Astrocyte of the hippocampus (primary cell): ENCODE measurements at places on chromosomes 5 and 9.
A peak's percentile ranks its signal among the peaks of the same experiment; 100 is the strongest.

DNA sequence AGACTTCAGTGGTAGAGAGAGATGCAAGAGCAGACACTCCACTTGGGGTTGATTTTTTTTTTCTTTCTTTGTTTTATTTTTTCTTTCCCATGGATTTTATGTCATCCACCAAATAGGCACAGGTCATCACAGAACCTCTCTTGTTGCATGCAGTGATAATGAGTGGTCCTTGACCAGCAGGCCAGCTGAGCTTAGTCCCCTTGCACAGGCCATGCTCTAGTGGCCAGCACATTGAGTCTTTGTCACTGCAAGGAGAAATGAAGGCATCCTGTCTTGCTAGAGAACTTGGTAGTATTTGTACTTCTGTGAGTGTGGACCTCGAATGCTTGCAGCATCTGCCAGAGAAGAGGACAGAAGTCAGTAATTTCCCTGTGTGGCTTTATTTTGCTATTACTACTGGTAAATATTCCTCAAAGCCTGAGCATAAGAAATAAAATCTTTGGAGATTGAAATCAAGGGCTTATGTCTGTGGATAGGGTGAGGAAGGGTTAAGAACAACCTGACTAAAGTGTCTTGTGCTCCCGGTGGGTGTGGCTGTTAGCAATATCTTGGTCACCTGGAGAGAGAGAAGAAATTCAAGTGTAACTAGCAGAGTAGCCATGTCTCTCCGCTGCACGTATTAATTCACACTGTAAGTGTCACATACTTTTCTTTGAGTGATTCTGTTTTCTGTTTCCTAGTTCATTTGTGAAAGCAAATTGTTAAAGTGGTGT is 45.3 kb upstream of the NCS1 start:
- no peak for DNase-seq

DNA sequence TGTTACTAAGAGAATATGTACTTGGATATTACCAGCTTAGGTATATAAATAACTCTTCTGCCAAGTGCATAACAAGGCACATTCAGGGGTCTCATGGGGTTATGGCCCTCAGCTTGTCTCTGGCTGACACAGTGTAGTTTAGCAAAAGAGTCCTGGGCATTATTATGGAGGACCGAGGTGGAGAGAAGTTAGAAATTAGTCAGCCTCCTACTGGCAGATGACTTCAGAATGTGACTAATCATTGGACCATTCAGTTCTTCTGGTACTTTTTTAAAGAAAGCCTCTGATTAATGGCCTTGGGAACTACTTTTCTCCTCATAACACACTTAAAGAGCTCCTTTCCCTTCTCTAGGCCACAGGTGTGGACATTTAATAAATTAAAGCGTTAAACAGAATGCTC is 178.9 kb downstream of the SH3GL2 start:
- DNase-seq, result peak; percentile 20

DNA sequence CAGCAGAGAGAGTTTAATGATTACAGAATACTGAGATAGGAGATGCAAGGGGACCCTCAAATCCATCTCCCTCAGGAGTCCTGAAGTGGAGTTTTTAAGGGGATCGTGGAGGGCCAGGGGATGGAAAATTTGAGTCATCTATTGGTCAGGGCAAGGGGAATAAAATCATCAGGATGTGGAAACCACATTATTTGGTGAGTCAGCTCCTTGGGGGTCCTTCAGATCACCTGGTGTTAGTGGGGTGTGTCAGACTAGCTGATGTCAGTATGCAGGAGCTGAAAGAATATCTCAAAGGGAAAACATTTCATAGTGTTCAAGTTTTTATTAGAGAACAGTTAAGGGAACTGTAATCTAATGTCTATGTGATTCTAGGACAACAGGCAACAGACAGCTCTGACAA is 183.0 kb upstream of the FTMT start:
- DNase-seq, result peak; percentile 73

- peak; percentile 85 for DNase-seq
These were observed 69.9 kb downstream of the DAPK1 start for GRCh38 chr9:87567571-87567970.

DNA sequence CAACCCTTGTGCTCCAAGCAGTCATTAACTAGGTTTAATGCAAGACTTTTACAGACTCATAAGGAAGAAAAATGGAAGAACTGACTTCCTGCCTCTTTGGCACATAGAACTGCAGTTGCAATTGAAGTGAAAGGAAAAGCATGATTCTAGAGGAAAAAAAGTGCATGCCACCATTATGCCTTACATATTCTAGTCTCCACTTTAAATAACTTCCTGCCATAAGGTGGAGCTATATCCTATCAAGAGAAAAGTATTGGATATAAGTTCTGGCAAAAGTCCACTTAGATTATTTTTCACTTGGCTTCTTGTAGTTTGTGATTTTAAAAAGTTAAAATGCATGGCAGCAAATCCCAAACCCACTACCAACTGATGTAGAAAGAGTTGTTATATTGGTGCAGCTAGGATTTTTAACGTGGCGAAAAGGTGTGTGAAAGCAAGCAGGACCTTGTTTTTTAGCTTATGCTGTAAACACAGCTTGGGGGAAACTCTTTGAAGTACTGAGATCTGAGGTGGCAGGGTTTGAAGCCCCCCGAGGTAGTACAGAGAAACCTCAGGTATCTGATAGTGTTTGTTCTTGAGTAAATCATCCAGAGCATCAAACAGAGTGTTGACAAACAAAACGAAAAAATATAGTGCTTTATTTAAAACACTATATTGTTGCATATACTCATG is 117.9 kb downstream of the ANXA1 start:
- DNase-seq, result peak; percentile 35

- DNase-seq, result no peak
These were observed 680 bp downstream of the SELENOP start for GRCh38 chr5:42810834-42811590.

DNA sequence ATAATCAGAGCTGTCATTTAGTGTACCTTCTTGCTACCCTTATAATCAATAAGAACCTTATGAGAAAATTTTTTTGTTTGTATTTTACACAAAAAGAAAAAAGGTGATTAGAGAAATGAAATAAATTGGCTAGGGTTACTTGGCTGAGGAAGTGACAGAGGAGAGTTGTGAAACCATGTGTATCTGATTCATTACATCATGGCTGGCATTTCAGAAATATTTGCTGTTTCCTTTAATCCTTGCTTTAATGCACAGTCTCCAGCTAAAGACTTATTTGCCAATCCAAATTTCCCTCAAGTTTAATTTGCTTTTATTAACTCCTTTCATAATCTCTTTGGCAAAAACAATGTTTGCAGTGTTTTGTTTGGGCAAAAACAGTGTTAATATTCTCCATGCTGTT is 543.1 kb downstream of the KIF4B start:
- no peak for DNase-seq

GRCh38 chr5:87121304-87122150 is 146.2 kb upstream of the RASA1 start:
- peak; percentile 85 for DNase-seq

DNA sequence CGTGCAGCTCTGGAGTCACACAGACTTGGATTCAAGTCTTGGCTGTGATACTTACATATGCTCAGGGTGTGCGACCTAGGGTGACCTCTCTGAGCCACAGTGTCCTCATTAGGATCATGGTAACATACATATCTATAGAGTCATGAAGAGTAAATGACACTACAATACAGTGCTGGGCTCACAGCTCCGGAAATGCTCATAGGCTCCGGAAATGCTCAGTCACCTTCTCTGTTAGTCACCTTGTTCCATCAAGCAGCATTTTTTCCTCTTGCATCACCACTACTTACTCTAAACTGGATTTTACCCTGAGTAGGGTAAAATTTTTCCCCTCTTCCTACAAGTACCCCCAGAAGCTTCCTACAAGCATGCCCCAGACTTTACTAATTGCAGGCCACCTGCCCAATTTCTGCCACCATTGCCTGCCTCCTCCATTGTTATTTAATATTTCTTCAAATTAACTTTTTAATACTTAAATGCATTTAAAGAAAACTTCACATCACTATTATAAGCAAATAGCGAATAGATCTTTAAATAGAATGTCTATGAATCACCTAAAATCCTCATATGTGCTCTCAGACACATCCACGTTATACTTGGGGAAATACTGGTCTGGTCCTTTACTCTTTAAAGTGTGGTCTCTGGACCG is 147.6 kb upstream of the SPRY4 start:
- peak; percentile 66 for DNase-seq

GRCh38 chr5:56039985-56040384 is 45.2 kb upstream of the IL6ST start:
- DNase-seq, result peak; percentile 33

- DNase-seq, result no peak
These were observed 1.6 kb upstream of the SUB1 start for GRCh38 chr5:32583582-32584232.

GRCh38 chr9:120109242-120109641 is 470.7 kb downstream of the CDK5RAP2 start:
- DNase-seq, result peak; percentile 12

GRCh38 chr5:140253985-140254384 is 48.9 kb downstream of the PFDN1 start:
- DNase-seq, result no peak

- peak; percentile 45 for DNase-seq
These were observed 106.8 kb downstream of the FRMD3 start for GRCh38 chr9:83431101-83432060.

DNA sequence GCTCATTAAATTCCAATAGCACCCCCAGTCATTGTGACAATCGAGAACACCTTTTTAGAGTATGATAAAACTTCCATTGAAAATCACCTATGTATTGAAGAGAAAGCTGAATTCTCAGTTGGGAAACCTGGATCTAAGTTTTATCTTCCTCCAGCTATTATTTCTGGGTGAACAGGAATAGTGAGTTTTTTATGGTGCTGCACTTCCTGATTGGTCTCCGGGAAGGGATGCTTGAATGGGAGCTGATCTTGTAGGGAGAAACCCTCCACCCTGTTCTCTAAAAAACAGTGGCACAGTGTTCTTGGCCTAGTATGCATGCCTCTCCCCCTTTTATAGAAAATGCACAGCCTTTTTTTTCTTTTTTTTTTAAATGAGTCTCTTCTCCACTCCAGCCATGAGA is 112.2 kb downstream of the ACTBL2 start:
- no peak for DNase-seq

DNA sequence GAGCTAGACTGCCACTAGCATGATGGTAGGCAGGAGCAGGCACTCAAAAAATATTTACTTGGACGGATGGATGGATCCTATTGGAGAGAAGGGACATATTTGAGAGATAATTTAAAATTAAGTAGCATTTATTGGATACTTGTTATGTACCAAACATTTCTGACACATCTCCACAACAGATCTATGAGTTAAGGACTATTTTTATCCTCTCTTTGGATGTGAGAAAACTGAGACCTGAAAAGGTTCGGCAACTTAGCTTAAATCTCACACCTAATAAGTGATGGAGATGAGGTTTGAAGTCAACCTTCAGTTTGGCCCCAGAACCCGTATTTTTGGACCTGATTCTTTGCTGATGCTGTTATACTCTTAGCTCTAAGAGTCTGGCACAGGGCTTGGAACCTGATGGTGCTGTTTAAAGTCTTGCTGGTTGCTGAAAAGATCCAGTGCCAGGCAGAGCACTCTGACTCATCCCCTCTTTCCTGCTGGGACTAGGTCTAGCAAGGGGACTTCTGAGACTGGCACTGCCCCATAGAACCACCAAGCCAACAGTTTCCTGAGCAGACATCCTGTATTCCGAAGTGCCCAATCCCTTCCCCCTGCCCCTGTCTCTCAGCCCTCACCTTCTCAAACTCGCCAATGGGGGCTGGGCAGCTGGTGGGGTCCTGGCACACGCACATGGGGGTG is 15.6 kb downstream of the SPARC start:
- DNase-seq, result no peak

GRCh38 chr9:116030517-116030916 is 123.1 kb upstream of the PAPPA start:
- DNase-seq, result peak; percentile 11

GRCh38 chr5:177524941-177525655 is 8.3 kb upstream of the DDX41 start:
- DNase-seq, result no peak

DNA sequence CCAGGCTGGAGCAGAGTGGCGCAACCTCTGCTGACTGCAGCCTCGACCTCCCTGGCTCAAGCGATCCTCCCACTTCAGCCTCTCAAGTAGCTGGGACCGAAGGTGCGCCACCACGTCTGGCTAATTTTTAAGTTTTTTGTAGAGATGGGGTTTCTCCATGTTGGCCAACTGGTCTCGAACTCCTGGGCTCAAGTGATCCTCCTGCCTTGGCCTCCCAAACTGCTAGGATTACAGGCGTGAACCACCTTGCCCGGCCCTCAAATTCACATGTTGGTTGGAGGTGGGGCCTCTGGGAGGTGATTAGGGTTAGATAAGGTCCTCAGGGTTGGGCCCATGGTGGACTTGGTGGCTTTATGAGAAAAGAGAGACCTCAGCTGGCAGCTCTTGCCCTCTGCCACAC is 10.1 kb downstream of the LCN12 start:
- no peak for DNase-seq

DNA sequence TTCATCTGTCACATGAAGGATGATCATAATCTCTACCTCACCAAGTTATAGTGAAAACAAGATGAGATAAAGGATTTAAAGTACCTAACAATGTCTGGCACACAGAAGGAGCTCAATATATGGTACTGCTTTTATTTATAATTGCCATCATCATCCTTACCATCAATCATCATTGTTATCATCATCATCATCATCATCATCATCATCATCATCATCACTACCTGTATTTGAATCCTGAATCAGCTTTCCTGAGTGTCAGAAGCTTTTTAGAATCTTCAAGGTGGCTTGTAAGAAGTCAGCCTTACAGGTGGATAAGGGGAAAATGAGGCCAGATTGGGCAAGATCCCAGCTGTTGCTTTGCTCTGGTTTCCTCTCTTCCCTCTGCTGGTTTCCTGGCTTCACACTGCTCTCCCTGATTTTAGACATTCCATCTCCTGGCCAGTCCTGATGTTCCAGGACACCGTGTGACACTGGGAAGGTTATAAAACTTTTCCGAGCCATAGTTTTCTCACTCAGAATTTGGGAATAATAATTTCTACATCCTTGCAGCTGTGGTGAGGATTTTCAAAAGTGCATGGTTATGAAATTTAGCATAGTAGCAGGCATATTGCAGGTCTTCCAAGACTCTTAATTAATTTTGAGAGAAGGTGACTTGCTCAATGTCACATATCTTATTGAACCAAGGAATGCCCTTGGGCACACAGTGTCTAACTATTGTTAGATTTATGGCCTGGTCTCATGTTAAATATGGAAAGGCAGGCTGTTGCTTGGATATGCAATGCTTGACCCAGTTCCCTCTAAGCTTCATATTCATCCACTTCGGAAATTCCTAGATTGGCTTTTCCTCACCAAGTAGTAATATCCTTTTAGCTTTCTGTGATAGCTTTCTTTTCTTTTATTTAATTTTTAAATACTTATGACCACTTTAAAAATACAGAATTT is 160.7 kb downstream of the TMEM38B start:
- no peak for DNase-seq

GRCh38 chr9:21119093-21119770 is 22.4 kb downstream of the IFNW1 start:
- no peak for DNase-seq

- DNase-seq, result no peak
These were observed 650.0 kb upstream of the SGCD start for GRCh38 chr5:155676967-155677366.

- DNase-seq, result no peak
These were observed 18.9 kb upstream of the PDCD6 start for GRCh38 chr5:252546-252945.

GRCh38 chr5:80068775-80069174 is 33.6 kb downstream of the THBS4 start:
- no peak for DNase-seq

GRCh38 chr5:123451047-123451446 is 27.8 kb upstream of the CEP120 start:
- DNase-seq, result no peak
